Fibroblast of upper back skin (primary cell): ENCODE measurements at places on chromosomes 12 and 14.

GRCh38 chr14:77203611-77204458 lies 22.2 kb downstream of the TMEM63C start:
- no peak for DNase-seq

DNA sequence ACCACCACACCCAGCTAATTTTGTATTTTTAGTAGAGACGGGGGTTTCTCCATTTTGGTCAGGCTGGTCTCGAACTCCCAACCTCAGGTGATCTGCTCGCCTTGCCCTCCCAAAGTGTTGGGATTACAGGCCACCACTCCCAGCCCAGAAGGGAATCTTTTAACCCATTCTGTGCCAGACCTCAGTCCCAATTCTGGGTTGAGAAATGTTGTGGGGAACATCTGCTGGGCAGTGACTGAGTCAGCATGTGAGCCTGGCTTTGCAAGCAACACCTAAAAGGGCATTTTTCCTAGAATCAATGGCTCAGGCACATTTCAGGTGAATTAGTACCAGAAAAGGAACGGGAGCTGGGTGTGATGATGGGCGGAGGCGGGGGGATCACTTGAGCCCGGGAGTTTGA lies 7.6 kb upstream of the SPATS2 start:
- no peak for DNase-seq

GRCh38 chr12:128708789-128709188 lies 115.0 kb downstream of the SLC15A4 start:
- no peak for DNase-seq

- no peak for DNase-seq
Observed at GRCh38 chr12:110581931-110582275, 1.2 kb downstream of the PPTC7 start.

DNA sequence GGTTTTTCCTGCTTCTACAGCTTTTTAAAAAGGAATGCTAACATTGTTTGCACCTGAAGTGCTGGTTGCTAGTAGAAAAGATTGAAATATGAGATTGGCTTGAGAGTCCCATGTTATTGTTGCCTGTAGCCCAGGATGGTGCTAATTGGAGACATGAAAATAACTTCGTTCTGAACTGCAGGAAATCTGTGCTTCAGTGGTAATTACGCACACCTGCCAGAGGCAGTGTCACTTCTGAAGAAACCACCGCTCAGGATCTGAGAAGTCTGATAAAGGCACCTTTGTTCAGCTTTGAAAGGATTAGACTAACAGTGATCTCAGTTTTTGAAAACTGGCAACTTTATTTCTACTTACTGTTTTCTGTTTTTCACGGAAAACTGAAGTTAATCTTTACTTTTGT lies 15.5 kb upstream of the ATP6V0A2 start:
- DNase-seq = no peak

GRCh38 chr12:110744601-110745264 lies 2.0 kb upstream of the PPP1CC start:
- no peak for DNase-seq

GRCh38 chr12:47801170-47801903 lies 18.4 kb downstream of the HDAC7 start:
- no peak for DNase-seq

GRCh38 chr12:13241833-13242488 lies 45.4 kb downstream of the EMP1 start:
- no peak for DNase-seq

GRCh38 chr14:89155491-89155890 lies 261.5 kb downstream of the FOXN3 start:
- DNase-seq = no peak

DNA sequence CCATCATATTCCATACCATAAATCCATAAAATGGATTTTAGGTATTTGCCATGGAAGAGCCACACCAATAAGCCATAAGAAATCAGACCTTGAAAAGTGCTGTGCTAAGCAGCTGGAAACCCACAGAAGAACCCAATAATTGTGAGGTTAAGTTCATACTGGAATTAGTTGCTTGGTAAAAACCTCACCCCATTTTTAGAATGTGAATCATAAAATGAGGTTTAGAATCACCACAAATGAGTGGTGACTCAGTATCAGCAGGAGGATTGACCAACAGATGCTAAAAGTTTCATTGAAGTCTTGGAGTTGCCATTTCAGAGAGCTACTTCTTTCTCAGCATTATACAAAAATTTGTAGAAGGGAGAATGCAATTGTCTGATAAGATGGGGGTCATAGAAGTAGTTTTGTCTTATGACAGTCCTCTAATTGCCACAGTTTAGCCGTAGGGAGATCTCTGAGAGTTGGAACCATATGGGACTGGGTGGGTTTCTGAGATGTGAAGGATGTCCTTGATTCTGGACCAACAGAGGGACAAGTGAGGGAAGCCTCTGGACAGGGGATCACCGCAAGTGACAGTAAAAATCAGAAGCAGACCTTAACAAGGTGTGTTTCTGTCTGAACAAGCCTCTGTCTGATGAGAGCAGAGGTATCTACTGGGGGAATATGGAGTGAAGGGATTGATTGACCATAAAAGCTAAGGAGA lies 1.4 kb upstream of the STON2 start:
- DNase-seq = peak; percentile 95

- DNase-seq = no peak
Observed at GRCh38 chr12:97414855-97415254, 47.7 kb upstream of the RMST start.

GRCh38 chr12:120965534-120966091 lies 12.7 kb upstream of the HNF1A start:
- no peak for DNase-seq

GRCh38 chr14:43539210-43539609 lies 967.9 kb downstream of the FSCB start:
- DNase-seq = peak; percentile 22

DNA sequence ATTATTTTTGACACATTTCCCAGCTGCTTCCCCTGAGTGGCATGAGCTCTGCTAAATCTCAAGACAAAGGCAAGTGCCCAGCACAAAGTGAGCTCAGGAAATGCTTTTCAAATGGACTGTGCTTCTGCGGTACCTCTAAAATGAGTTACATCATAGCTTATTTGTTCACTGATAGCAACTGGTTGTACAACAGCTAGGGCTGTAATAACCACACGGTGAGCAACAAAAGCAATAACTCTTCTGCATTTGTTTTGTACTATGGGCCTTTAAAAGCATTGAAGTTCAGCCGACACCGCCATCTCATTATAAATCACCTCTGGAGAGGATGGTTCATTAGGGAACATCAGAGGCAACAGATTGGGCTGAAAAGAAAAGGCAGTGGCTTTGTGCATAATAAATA lies 475.0 kb downstream of the GLT1D1 start:
- no peak for DNase-seq

GRCh38 chr12:57726151-57726883 lies 12.2 kb downstream of the AGAP2 start:
- peak; percentile 85 for DNase-seq

DNA sequence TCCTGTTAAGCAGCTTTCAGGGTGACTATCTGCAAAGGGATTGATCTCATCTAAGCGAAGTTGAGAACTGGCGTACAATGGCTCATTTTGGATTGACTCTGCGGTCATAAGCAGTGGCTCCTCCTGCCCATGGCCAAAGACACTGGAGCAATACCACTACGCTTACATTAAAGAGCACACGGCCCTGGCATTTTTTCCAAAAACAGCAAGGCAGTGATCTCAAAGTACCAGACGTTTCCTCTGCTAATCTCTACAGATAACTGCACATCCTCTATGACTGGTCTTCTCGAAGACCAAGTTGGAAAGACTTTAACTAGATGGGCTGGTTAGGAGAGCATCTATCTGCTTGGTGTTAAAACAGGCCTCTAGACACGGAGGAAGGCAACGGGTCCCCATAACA lies 2.7 kb downstream of the PITPNM2 start:
- no peak for DNase-seq

DNA sequence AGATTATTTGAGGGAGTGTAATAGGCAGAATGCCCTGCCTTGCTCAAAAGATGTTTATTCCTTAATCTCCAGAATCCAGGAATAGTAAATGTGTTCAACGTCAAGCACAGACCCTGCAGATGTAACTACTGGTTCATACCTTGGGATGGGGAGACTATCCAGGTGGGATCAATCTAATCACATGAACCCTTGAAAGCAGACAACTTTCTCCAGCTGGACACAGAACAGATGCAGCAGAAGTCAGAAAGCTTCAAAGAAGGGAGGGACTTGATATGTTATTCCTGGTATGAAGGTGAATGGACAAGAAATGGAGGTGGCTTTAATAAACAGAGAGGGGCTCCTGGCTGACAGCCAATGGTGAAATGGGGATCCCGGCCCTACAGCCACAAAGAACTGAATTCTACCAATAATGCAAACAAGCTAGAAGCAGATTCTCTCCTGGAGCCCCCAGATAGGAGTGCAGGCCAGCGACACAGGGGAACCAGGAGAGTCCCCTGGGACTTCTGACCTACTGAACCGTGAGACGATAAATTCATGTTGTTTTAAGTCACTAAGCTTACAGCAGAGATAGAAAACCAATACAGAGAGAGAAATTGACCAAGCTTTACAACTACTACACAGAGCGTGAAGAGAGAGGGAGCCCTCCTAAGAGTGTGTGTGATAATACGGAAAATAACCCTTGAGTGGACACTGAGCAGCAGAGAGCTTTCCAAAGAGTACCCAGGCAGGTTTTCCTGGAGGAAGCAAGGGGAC lies 133.5 kb upstream of the TMEM132C start:
- DNase-seq = no peak

DNA sequence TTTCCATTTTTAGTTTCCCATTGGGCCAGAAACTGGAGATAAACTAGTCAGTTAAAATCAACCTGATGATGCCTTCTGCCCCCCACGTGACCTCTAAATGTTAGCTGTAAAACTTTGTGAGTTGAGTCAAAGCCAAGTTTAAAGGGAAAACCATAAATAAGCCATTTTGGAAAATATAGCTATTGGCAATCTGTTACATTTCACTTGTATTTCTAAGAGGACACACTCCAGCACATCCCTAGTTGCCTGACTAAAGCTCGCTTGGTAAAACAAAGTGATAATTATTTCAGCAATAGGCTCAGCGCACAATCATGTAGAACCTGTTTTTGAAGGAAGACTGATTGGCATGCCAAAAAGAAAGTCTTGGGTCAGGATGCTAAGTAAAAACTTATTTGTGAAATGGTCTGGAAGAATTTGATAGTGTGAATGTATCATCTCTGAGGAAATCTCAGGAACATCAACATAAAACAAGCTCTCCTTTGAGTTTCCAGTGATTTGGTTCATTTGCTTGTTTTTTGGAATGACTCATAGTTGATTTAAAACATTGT lies 49.2 kb upstream of the AEBP2 start:
- no peak for DNase-seq

DNA sequence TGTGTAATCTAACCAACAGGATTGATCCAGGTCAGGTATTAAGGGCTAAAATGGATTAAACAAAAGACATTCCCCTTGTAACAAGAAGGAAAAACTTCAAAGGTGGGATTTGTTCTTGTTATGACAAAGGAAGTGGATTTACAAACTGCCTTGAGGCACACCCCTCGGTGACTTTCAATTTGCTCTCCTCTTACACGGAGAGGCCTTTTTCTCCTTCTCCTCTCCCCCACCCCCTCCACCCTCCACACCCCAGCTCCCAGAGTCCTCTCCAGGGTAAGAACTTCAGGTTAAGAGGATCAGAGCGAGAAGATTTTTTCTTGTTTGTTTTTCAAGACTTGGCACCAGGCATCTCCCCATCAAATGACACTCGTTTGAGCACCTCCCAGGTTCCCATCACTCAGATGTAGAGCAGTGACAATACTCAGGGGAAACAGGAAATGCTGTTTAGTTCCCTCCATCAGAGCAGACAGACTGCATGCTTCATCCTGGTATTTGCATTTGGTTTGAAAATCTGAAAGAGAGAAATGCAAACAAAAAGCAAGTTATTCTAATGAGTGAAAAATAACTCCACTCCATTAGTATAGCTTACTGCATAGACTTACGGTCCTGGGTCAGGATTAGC lies 77.6 kb upstream of the TMEM260 start:
- no peak for DNase-seq
